ENCODE measurements at places on chromosomes 6 and 20.

DNA sequence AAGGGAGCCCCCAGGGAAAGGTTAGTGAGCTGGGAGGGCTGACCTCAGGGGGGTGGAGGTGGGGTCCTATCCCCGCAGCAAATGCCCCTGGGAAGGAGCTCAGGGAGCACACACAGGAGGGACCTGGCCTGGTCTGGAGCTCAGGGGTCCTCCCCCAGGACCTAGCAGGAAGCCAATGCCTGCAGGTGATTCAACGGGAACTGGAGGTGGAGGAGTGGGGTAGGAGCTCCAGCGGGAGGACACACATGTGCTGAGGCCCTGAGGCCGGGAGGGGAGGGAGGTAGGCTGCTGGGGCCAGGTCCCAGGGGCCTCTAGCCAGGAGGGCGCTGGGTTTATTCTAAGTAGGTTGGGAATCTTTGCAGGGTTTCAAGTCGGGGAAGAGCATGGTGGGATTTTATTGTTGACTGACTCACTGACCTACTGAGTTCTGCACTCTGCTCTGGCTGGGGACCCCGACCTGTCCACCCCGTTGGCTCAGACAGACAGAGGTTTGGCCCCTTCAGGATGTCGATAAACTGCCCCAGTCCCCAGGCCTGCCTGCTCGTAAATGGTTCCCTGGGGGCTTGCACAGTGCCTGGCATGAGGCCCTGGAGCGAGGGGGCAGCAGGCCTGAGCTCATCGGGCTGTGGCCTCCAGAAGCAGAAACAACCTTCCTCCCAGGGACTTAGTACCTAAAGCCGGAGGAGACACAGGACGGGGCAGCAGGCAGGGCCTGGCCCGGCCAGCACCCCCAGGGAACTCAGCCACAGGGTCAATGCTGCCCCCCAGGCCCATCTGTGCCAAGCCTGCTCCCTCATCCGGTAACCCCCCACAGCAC is 62.3 kb downstream of the RIPOR3 start:
- DNase-seq = no peak

DNA sequence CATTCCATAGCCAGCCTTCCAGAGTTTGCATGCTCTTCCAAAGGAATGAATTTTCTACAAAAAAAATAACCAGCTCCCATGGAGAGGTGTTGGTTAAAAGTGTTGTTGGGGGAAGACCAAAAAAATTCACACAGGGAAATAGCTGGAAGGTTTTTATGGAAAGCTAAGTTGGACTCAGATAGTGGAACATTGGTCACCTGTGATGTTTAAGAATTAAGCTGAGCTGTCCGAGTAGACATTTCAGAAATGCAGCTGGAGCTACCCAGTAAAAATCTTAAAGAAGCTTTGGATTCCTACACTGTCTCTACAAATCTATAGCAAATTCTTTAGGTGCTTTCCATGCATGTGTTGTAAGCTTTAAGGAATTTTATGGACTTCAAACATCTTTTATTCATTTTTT is 155.5 kb downstream of the THBS2 start:
- no peak for DNase-seq

- DNase-seq = no peak
Observed at GRCh38 chr6:2542858-2543218, 207.9 kb downstream of the MYLK4 start.

GRCh38 chr6:114344971-114345275 is 2.1 kb upstream of the HS3ST5 start:
- no peak for DNase-seq

- DNase-seq = no peak
Observed at GRCh38 chr20:35523298-35523888, 6.1 kb downstream of the C20orf173 start.

DNA sequence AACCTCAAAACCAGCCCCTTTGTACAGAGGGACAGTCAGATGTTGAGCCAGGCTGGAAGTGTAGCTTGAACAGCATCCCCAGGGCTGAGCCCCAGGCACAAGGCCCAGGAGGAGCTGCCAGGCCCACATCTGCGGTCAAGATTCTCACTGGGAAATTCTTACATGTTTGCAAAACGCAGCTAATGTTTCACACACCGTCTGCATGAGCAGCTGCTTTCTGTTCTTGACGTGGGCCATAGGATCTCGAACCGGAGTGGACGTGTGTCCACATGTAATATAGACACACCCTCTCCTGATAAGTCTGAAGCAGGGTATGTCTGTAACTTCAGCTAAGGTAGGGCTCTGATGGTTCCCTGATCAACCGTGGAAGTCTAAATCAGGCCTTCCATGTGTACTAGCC is 41.3 kb upstream of the TRAF3IP2 start:
- no peak for DNase-seq

- no peak for DNase-seq
Observed at GRCh38 chr6:45630801-45631200, 253.1 kb upstream of the SUPT3H start.

DNA sequence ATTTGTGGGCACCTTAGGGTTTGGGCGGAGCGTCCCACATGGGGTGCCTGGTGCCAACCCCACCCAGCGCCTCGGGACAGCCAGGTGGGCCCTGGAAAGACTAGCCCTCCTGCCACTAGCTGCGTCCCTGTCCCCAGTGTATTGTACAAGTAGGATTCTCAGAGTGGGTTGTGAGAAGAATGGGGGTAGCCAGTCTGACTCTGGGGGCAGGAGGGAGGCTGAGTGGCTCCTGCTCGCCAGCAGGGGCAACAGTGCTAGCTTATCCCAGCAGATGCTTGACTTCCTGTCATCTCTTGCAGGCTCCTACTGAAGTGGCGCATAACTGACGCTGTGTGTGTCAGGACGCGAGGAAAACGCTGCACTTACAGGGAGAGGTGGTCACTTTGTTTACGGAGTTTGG is 9.3 kb downstream of the PSMA7 start:
- no peak for DNase-seq

DNA sequence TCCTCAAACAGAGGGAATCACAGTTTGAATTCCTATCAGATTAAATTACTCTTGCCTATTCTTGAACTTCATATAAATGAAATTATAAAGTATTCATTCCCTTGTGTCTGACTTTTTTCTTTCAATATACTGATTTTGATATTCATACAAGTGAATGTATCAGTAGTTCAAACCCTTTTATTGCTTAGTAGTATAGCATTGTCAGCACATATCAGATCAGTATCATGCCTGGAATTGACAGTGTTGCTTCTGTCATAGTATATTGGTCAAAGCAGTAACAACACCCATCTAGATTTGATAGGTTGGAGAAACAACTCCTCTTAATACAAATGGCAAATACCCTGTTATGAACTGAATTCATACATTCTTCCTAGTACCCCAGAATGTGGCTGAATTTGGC is 89.1 kb upstream of the SLC35F1 start:
- no peak for DNase-seq

- peak; percentile 33 for DNase-seq
Observed at GRCh38 chr6:116564921-116565872, 6.1 kb upstream of the RWDD1 start.

- DNase-seq = no peak
Observed at GRCh38 chr20:49867453-49868215, 47.7 kb downstream of the SPATA2 start.

GRCh38 chr20:37544386-37544785 is 16.7 kb upstream of the BLCAP start:
- DNase-seq = no peak

DNA sequence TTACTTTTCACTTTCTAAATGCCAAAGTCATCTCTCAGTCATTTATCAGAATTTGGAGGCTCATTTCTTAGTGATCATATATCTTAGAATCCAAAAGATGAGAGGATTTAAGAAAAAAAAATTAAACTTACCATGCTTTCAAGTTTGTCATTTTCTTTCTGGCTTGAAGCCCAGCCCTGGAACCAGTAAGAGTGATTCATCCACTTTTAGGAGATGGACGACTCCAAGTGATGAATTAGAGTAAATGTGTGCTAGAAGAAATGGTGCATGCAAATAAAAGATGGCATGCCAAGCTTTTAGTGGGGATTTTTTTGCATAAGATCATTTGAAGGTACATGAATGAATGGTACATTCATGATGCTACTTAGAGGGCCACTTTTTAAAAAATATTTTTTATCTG is 20.1 kb downstream of the PLCB1 start:
- DNase-seq = no peak

DNA sequence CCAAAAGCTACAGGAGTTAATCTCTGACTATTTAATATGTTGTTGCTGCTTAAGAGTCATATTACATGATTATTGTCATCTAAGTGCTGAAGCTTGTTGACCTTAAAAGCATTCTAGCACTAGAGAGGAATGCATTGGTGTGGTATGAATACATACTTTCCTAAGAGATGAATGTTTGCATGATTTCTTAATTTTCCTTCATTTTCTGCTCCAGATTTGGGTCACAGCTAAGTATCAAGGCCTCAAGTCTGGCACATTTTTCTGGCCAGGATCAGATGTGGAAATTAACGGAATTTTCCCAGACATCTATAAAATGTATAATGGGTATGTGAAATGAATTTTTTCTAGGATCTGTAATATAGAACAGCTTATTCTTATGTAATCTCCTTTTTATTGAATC is 53.6 kb downstream of the ENPP1 start:
- DNase-seq = no peak

- DNase-seq = no peak
Observed at GRCh38 chr6:108544606-108545005, 16.1 kb upstream of the FOXO3 start.

GRCh38 chr6:134468633-134469032 is 150.7 kb upstream of the SGK1 start:
- no peak for DNase-seq

DNA sequence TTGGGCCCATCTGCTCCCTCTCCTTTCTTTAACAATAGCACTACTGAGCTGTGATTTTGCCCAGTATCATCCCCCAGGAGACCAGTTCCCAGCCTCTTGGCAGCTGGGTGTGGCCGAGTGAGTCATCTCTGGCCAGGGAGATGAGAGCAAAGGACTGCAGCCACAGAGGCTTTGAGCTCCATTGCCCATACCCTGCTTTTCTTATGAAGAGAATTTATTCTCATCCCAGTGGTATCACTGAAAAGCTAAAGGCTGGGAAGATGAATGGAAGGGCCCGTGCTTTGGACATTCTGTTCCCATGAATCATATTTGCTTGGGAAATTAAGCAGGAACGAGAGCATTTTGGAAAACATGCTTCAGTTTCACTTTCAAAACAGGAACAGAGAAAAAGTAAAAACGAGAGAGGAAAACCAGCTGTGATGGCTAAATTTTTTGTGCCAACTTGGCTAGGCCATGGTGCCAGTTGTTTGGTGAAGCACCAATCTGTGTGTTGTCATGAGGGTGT is 14.9 kb downstream of the CST3 start:
- no peak for DNase-seq

DNA sequence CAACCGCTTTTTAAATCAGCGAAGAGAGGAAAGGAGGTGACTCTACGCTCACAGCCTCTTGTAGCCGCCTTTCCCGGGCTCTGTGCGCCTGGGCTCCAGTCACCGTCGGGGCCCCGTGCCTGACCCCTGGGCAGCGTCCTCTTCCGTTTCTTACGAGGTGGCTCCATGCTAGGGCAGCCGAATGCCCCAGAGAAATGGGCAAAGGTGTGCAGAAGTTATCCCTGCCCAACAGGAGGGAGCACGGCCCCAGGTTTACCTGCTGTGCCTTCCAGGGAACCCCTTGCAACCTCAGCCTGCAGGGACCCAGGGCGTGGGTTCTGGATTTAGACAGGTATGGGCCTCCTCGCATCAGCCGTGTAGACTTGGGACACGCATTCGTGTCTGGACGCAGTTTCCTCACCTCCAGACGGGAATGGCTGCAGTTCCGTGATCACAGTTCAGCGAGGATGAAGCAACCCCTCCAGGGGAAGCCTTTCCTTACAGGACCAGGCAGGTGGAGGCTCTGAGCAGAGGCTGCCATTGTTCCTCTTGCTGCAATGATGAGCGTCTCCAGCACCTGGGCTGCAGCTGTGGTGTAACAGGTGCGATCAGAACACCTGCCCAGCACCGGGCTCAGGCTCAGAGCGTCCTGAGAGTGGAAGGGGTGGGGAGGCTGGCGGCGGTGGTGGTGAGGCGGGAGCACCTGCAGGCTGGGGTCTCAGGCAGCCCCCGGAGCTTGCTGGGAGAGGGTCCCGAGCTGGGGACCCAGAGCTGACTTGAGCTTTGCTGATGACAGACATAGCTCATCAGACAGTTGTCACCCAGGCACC is 81.3 kb upstream of the BHLHE23 start:
- no peak for DNase-seq

DNA sequence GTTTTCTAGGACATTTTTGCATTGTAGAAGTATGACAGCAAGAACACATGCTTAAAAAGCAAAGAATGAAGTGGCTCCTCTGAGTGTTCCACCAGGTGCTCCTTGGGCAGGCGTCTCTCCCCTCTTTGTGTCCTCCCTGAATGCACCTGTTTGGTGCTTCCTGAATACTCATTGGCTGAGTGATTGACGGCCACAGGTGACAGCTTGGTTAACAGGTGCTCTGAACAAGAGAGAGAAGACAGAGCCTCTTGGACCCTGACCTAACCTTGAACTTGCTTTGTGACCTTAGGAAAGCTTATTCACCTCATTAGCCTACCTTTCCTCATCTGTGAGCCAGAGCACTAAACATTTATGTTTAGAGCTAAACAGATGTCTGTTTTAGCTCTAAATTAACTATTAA is 93.7 kb downstream of the TULP4 start:
- DNase-seq = no peak

- DNase-seq = no peak
Observed at GRCh38 chr6:7882505-7883257, 27.9 kb downstream of the TXNDC5 start.

- DNase-seq = no peak
Observed at GRCh38 chr6:125203395-125203794, 49.8 kb downstream of the TPD52L1 start.

- DNase-seq = no peak
Observed at GRCh38 chr6:156851454-156851921, 74.3 kb downstream of the ARID1B start.

GRCh38 chr6:137349856-137350830 is 131.0 kb upstream of the IFNGR1 start:
- no peak for DNase-seq

Measured in posterior cingulate gyrus (tissue), 11 donors.